ENCODE measurements at places on chromosomes 7 and 10.

DNA sequence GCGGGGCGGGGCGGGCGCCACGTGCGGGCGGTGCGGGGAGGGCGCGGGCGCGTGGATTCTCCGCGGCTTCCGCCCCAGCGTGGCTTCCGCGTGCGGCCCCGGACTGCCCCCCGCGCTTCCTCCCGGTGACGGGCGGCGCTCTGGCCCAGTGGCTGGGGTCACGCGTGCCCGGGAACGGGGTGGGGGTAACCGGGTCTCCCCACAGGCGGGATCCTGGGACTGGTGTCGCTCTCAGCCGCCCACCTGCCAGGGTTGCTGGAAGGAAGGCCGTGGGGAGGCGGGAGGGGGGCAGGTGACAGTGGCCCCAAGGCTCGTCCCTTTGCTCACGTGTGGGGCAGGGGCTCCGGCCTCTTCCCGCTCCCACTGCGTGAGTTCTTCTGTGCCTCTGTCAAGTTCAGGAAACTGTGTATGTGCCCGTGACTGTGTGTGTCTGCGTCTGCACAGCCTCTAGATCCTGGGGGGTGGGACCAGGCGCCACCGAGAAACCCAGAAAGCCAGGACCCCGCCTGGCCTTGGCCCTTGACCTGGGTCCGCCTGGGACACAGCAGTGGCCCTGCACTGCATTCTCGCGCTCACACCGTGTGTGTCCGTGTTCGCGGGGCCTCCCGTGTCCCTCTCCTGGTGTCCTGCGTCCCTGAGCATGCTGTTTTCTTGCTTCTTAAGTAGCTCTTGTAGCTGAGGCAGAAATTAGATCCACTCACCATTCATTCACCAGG lies 919 bp downstream of the MAFK start:
- DNase-seq, result no peak

DNA sequence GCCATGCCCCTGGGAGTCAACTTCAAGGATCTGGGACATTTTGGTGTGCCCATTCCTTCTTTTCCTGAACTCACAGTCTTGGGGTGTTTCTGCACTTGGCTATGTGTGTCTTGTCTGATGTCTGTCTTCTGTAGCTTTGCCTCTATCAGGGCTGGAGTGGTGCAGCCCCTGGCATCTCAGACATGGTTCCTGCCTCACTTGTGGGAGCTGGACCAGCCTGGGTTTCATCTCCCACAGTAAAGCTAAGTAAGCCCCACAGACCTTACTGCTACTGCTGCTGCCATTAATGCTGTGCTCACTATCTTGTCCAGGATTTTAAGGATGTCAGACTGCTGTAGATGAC lies 59.0 kb downstream of the ADCYAP1R1 start:
- no peak for DNase-seq

DNA sequence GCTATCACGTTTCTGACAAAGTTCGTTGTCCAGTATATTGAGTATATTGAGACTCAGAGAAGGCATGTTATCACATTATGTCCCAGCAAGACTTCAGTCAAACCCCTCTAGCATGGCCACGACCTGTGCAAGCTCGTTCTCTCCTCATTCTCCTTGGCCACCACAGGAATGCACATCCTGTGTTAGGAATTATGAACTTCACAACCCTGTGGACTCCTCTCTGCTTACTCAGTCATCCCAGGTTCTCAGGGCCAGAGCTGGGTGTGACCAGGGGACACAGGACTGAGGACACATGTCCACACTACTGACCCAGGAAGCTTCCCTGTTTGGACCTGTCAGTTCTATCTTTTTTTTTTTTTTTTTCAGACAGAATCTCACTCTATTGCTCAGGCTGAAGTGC lies 4.4 kb downstream of the SH2D4B start:
- no peak for DNase-seq

DNA sequence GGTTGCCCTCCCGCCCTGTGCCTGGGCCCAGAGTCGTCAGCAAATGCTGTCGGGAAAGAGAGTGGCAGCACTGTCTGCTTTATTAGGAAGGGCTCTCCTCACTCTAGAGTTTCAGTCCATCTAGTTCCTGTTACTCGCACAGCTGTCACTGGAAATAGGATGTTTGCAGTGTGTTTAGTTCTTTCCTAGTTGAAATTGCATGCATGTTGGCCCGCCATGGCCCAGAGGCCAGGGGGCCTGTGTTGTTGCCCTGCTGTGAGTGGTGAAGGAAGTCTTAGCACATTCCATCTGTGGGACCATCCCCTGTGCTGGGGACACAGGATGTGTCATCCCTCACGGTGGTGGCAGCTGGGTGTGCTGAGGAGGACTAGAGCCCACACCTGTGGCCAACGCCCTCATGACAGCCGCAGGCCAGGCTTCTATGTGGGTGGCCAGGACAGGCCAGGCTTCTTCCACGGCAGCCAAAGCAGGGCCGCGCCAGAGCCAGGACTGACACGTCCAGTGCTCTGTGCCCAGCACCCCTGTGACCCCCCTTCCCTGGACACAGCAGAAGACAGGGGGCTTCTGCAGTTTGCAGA lies 45.4 kb downstream of the ZNF467 start:
- no peak for DNase-seq

DNA sequence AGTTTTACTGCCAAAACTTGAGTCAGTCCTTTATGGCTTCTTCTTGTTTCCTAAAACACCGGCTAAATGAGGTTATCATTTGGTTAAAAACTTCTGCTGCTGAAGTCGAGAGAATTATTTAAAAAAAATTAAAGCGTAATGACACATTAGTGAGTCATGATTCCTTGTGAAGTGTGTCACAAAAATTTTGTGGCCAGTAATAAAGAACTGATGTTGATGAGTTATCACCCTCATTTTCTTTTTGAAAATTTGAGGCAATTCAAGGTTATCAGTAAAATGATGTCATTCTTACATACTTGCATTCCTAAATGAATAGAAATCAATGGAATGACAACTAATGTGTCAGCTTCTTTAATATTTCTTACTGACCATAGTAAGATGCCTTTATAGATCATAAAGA lies 427.4 kb downstream of the SORCS3 start:
- DNase-seq, result no peak

DNA sequence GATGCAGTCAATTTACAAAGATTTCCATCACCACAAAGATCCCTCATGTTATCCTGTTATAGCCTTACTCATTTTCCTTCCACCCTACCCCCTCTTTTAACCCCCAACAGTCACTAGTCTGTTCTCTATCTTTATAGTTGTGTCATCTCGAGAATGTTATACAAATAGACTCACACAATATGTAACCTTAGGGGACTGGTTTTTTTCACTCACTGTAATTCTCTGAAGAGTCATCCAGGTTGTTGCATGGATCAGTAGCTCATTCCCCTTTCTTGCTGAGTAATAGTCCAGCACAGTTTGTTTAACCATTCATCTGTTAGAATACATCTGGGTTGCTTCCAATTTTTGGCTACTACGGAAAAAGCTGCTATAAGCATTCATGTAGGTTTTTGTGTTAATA lies 121.1 kb upstream of the PDE1C start:
- no peak for DNase-seq

- DNase-seq, result no peak
Measured at GRCh38 chr7:31910191-31910590, 160.0 kb downstream of the PDE1C start.

DNA sequence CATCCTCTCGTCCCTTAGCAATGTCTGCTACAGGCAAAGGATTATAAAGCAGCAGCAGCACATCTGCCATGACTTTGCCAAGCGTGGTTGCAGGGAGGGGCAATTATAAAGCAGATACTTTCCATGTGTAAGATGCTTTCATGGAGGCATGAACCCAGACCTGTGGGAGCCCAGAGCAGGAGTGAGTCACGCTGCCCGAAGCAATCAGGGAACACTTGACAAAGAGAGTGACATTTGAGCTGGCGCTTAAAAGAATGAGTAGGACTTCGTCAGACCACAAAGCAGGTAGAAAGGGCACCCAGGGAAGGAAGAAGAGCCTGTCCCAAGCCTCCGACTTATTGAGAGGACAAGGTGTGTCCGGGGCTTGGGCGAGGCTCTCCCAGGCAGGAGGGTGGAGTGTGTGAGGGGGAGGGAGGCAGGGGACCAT lies 147.2 kb downstream of the MYOF start:
- DNase-seq, result no peak

DNA sequence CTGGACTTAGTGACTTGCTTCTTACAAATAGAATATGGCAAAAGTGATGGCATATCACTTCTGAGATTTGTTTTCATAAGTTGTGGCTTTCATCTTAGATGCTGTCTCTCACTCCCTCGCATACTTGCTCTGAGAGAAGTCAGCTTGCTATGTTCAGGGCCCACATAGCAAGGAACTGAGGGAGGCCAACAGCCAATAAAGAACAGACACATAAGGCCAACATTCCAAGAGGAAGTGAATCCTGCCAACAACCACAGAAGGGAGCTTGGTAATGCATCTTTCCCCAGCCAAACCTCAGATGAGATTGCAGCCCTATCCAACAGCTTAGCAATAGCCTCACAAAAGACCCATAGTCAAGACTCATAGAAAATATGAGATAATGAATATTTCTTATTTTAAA lies 39.2 kb upstream of the DMTF1 start:
- DNase-seq, result no peak
